Calu3 (cell line): ENCODE measurements at places on chromosomes 2 and 18. TPM values are rescaled to one million over a fixed set of nuclear protein-coding genes. Genes with fewer than 3 reads are reported as not detected.
A peak's percentile ranks its signal among the peaks of the same experiment; 100 is the strongest.

The TEX44 gene
- total RNA-seq: not detected in 2 replicates

The NR4A2 gene
- total RNA-seq: 4.9 and 6.2 TPM in 2 replicates

The IL36A gene
- not detected in 2 replicates for total RNA-seq

The RAB17 gene
- 33.3 and 38.3 TPM in 2 replicates for total RNA-seq

The ELP2 gene
- 75.8 and 82.2 TPM in 2 replicates for total RNA-seq

- peaks cover 11% of the 10 kb centered on the region for H3K4me1 ChIP-seq
- peaks cover 19% of the 10 kb centered on the region for H3K36me3 ChIP-seq
- H3K4me3 ChIP-seq: no peak overlapping the region
- no peak overlapping the region for H3K27ac ChIP-seq
Measured at GRCh38 chr2:209998596-209998995, 3.8 kb upstream of the RPE start.

DNA sequence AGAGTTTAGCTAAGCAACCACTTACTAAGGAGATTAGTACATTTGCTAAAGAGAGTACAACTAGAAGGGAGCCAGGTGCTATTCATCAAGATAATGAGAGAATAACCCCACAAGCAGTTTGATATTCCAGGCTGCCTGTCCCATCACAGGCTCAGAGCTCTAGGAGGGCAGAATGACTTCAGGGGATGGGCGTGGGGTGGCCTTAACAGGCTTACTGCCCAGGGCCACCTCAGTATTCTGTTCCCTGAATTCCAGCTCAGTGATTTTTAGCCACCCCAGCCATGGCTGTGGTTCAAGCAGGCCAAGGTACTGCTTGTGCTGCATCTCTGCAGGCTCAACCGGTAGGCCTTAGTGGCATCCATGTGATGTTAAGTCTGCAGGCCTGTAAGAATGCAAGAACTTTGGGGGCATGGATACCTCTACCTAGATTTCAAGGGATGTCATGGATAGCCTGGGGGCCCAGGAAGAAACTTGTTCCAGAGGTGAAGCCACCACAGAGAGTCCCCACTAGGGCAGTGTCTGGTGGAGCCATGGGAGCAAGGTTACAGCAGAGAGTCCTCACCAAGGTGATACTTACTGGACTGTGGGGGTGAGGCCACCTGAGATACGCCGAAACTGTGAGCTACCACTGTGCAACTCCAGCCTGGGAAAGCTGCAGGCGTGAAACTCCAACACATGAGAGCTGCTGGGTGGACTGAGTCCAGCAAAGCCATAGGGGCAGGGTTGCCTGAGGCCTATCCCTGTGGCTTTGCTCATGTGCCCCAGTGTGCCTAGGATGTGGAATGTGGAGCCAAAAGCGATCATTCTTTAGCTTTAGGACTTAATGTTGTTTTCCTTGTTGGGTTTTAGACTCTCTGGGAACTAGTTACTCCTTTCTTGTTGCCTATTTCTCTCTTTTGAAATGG, 107.7 kb downstream of the EHBP1 start:
- no peak overlapping the region for H3K4me3 ChIP-seq
- H3K27me3 ChIP-seq: no peaks in the 10 kb centered on the region
- H3K4me1 ChIP-seq: peaks cover 42% of the 10 kb centered on the region
- no peaks in the 10 kb centered on the region for H3K36me3 ChIP-seq

DNA sequence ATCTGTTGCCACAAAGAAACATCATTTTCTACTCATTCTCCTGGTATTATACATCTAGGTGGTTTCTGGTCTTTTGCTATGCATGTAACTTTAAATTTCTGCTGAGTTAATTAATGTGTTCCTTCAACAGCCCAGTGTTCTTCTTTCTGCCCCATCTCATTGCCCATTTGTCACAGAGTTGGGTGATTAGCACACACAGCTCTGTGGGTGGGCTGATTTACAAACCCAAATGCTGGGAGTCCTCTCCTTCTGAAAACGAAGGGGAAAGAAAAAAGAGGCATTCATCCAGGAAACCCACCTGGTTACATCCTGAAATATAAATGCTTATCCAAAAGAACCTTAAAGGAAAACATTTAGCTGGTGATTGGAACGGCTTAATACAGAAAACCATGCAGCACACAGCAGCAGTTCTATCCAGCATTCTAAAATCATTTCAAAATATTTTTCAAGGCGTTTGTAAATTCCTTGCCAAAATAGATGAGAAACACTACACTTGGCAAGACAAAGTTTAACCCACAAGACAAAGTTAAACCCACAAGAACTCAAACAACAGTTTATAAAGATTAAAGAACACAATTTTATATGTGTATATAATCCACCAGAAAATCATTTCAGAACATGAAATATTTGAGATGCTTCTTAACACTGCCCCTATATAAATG, 177.9 kb downstream of the ANTXR1 start:
- no peak overlapping the region for H3K27ac ChIP-seq
- H3K4me1 ChIP-seq: no peaks in the 10 kb centered on the region
- peaks cover 80% of the 10 kb centered on the region for H3K27me3 ChIP-seq

DNA sequence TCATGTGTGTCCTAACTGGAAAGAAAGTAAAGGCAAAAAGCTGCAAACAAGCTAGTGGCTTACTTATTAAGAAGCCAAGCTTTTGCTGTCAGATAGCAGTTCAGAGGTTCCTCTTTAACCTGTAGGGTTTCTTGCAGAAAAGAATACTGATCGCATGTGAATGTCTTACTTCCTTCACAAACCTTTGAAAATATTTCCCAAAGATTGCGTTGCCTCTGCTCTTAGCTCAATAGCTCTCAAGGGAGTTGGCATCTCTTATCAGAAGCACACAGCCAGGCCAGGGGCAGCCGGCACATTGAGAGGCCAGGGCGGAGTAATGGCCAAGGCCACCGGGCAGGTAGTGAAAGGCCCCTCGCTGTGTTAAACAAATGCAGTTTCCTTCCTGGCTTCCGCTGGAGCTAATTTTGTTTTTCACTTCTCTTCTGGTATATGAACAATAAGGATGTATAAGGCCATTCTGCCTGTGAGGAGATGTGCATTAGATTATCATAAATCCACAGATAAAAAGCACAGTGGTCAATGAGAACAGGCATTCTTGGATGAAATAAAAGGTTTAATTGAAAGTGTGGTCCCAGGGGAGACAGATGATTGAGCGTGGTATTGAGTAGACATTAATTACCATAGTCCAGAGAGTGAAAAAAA, 542.4 kb upstream of the NRP2 start:
- DNase-seq: no peak
- no peaks in the 10 kb centered on the region for H3K27me3 ChIP-seq
- H3K4me1 ChIP-seq: no peaks in the 10 kb centered on the region

GRCh38 chr2:73257425-73258125, 23.5 kb downstream of the CCT7 start:
- no peaks in the 10 kb centered on the region for H3K4me1 ChIP-seq
- H3K36me3 ChIP-seq: peaks cover 38% of the 10 kb centered on the region
- no peak overlapping the region for H3K27ac ChIP-seq
- DNase-seq: no peak

GRCh38 chr18:42258301-42258965, 303.4 kb downstream of the PIK3C3 start:
- DNase-seq: no peak
- H3K36me3 ChIP-seq: no peaks in the 10 kb centered on the region
- no peaks in the 10 kb centered on the region for H3K27me3 ChIP-seq
- H3K27ac ChIP-seq: no peak overlapping the region
- no peaks in the 10 kb centered on the region for H3K4me1 ChIP-seq

DNA sequence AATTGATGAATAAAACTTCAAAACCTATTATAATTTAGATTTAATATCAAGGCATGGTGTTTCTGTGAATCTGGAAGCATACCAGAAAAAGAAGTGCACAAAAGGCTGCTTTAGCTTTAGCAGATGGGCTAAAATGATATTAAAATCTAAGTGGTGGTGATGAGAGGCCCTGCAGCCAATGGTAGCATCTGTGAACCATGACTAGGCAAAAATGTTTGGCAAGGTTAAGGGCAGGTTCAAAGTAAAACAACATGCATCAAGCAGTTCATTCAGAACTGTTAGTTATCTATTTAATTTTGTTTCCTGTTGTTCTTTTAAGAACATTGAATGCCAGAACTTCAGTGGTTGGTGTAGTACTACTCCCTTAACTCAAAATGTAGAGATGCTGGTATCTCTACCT, 1736.9 kb upstream of the CELF4 start:
- H3K36me3 ChIP-seq: no peaks in the 10 kb centered on the region
- H3K4me1 ChIP-seq: no peaks in the 10 kb centered on the region
- H3K27me3 ChIP-seq: no peaks in the 10 kb centered on the region
- no peak overlapping the region for H3K27ac ChIP-seq

GRCh38 chr18:31684279-31685096, at the start of gene B4GALT6:
Gene B4GALT6 (minus strand): TSS chr18:31684581. CDS start chr18:31684426, 155 bp downstream.
- H3K27me3 ChIP-seq: no peaks in the 10 kb centered on the region
- peak; percentile 60 for DNase-seq
- H3K27ac ChIP-seq: peak within 1 kb of the TSS; percentile 84
- H3K4me3 ChIP-seq: peak within 1 kb of the TSS; percentile 99
- H3K4me1 ChIP-seq: peaks cover 36% of the 10 kb centered on the region

DNA sequence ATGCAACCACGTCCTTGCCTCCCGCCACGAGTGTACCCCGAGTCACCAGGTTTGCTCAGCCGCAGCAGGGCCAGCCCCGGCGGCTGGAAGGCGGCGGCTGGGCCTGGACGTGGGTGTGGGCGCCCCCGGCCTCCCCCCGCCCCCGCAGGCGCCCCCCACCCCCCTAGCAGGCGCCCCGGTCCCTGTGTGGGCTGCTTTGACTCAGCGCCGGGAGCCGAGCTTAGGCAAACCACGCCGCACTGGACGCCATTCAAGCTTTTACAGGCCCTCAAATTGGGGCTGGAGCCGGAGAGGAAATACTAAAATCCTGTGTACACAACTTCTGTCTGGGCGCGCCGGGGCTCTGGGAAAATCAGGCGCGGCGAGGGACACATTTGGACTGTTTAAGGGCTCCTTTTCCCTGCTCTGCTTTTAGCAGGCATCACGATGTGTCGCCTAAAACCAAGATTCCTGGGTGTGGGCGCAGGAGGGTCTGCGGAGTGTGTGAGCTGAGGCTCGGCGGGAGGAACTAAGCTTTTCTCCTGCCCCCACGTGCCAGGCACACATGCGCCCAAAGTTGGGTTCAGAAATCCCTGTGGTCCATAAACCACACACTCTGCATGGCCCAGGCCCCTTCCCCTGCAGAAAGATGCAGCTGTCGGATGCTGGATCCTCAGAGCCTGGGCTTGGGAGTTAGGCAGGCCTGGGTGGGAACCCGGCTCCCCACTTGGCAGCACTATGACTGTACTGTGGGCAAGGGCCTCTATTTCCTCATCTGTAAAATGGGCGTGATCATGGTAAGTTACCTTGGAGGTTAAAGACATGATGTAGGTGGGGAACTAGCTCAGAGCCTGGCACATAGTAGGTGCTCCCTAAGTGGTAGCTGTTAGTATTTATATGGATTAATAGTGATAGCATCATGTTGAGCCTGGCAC, 57.6 kb downstream of the ATOH8 start:
- no peaks in the 10 kb centered on the region for H3K36me3 ChIP-seq
- H3K27ac ChIP-seq: no peak overlapping the region
- no peaks in the 10 kb centered on the region for H3K27me3 ChIP-seq
- no peak for DNase-seq
- H3K4me3 ChIP-seq: no peak overlapping the region

GRCh38 chr2:177106212-177106611, 106.4 kb upstream of the HNRNPA3 start:
- H3K27me3 ChIP-seq: peaks cover 22% of the 10 kb centered on the region
- no peaks in the 10 kb centered on the region for H3K36me3 ChIP-seq
- DNase-seq: peak; percentile 11
- no peak overlapping the region for H3K4me3 ChIP-seq
- H3K4me1 ChIP-seq: no peaks in the 10 kb centered on the region

DNA sequence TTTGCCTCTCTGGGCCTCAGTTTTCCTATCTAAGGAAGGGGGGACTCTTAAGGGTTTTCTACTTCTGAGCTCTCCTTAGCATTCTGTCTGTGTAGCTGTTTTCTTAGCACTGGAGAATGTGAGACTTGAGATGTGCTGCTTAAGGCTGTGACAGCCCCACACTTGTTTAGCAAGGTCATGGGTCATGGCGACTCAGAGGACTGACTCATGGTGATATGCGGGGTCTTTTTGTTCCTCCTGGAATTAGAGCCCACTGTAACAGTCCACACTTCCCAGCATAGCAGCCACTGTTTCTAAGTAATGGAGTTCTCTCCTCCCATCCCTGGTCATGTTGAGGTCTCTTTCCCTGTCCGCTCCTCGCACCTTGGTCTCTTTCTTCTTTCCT, 4.1 kb upstream of the LPIN1 start:
- H3K4me3 ChIP-seq: no peak overlapping the region
- H3K4me1 ChIP-seq: peaks cover 59% of the 10 kb centered on the region
- H3K27ac ChIP-seq: no peak overlapping the region
- H3K27me3 ChIP-seq: no peaks in the 10 kb centered on the region
- DNase-seq: no peak

DNA sequence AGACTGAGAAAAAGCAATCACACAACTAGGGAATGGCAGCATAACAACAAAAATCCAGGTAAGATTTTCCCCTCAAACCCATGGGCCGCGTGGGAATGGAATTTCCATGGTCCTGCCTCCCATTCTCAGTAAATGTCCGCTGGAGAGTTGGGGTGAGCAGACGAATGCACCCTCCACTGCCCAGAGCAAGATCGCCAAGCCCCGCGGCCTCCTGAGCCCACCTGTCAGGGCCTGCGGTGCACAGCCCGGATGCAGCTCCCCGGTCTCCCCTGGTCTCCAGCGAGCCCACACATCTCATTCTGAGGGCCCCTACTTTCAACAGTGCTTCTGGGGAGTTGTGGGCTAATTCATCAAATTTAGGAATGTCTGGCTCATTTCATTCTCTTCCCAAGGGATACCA, 327.4 kb upstream of the HS6ST1 start:
- no peak for DNase-seq
- H3K4me1 ChIP-seq: no peaks in the 10 kb centered on the region
- H3K36me3 ChIP-seq: no peaks in the 10 kb centered on the region
- H3K4me3 ChIP-seq: no peak overlapping the region

DNA sequence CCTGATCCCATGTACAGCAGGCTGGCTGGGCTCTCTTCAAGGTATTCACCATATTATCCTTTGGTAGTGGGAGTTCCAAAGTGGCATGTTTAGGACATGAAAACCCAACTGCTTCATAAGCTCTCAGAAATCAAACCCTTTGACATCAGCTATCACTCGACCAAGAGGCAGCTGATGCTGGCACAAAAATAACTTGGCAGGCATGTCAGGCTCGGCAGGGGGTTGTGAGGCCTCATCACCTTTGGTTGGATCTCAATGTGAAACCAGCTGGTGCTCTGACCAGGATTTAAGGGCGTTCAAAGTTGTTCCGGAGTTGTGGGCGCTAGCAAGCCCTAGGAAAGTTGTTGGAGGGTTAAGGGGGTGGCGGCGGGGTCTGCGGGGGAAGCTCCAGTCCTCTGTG, 171.9 kb downstream of the FHOD3 start:
- no peak overlapping the region for H3K4me3 ChIP-seq
- no peak overlapping the region for H3K27ac ChIP-seq
- no peaks in the 10 kb centered on the region for H3K36me3 ChIP-seq
- DNase-seq: no peak

DNA sequence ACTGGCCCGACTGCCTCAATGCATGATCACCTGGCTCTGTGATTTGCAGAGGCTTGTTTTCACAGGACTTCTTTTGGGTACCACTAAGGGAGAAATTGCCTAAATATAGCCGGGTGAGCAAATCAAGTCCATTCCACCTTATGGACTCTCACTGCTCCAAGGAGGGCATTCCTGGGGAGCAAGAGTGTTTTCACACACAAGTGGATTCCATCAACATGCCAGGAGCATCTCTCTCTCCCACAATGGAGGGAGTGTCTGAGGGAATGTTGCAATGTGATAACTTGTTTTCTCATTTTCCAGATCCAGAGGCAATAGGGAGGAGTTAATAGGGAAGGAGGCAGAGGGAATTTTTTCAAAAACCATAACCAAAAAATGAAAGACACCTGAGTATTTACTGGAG, 250.7 kb downstream of the SATB2 start:
- no peaks in the 10 kb centered on the region for H3K27me3 ChIP-seq
- DNase-seq: no peak
- H3K4me1 ChIP-seq: no peaks in the 10 kb centered on the region
- no peak overlapping the region for H3K4me3 ChIP-seq
- H3K36me3 ChIP-seq: no peaks in the 10 kb centered on the region
